Activated T-helper 9 cell treated with anti-CD3 and anti-CD28 coated beads, Interleukin-2, amount 50 U/mL, for 16 hours (primary cell): ENCODE measurements at places on chromosomes 7 and 10.

DNA sequence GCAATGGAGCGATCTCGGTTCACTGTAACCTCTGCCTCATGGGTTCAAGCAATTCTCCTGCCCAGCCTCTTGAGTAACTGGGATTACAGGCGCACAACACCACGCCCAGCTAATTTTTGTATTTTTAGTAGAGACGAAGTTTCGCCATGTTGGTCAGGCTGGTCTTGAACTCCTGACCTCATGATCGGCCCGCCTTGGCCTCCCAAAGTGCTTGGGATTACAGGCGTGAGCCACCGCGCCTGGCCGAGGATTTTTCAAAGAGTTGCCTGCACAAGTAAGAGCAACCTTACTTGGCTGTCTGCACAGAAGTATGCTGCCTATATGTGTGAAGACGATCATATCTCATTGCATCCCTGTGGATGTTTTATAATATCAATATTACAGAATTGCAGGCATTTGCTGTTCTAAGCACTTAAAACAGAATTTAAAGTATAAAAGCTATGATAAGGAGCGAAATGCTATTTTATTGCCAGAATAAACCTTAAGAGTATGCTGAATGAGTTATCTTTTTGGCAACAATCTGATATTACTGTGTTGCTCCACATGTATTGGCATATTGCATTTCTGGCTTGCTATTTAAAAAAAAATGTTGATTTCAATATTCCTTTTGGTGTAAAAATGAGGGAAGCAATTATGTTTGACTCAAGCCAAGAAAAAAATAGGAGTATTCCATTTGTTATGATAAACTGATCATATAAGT lies 379.4 kb upstream of the SEMA3D start:
- DNase-seq, result no peak

- DNase-seq, result no peak
Measured at GRCh38 chr10:35276889-35277288, 59.4 kb upstream of the CCNY start.

DNA sequence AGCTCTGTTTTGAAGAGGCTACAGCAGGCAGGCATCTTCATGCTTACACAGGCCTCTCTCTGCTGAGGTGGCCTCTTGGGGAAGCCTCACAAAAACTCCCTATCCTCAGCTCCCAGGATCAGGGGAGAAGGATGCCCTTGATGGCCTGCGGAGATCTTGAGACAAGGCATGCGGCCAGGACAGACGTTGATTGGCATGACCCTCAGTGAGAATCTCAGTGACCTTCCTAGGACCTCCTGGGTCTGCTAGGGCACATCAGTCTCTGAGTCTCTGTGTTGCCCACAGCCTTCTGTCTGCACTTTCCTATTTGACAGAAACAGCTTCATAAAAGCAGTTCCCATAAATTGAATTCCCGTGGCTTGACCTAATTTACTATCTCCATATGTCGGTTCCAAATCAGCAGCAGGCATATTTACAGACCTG lies 1005.8 kb upstream of the C7orf33 start:
- no peak for DNase-seq

DNA sequence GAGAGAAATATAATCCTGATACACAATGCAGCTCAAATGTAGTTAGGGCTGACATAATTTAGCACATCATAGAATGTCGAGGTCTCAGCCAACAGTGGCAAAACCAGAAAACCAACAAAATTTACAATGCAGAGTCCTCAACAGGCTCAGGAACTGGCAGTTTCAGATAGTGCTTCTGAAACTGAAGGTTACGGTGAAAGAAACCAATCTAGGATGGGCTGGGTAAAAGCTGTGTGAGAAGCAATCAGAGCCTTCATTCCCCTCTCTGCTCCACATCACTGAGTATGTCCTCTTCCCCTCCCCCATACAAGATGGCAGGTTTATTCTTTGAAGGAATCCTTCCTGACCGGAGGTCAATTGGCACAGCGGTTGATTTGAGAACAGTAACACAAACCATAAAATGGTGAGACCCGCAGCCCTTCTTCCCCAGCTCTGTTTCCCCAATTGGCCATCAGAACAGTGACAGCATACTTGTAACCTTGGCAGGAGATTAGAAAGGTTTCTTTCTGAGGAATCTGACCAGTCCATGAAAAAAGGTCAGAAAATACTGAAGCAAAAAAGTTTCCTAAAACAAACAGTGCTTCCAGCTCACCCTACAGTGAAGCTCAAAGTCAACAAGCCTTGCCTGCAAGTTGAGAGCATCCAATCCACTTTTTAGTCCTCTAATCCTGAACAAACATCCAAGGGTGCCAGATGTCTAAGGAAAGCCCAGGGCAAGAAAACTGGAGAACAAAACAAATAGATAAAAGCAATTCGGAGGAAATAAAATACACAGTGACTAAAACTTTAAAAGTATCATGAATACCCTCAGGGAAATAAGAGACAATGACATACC lies 53.9 kb upstream of the IL6 start:
- no peak for DNase-seq

DNA sequence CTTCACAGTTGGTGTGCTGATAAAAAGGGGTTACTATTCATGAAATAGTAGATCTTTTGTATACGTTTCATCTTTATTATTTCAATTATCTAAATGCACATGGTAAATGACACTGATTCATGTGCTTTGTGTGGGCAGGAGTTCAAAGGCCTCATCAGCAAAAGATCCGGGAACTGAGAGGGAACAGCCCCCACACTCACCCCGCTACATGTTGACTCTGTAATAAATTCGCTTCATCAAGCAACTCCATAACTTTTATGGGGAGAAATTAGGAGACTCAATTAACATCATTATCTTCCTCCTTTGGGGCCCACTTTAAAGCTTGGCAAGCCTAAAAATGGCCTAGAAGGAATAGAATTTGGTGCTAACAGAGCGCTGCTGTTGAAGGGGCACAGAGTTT lies 250.7 kb upstream of the BMPER start:
- no peak for DNase-seq

DNA sequence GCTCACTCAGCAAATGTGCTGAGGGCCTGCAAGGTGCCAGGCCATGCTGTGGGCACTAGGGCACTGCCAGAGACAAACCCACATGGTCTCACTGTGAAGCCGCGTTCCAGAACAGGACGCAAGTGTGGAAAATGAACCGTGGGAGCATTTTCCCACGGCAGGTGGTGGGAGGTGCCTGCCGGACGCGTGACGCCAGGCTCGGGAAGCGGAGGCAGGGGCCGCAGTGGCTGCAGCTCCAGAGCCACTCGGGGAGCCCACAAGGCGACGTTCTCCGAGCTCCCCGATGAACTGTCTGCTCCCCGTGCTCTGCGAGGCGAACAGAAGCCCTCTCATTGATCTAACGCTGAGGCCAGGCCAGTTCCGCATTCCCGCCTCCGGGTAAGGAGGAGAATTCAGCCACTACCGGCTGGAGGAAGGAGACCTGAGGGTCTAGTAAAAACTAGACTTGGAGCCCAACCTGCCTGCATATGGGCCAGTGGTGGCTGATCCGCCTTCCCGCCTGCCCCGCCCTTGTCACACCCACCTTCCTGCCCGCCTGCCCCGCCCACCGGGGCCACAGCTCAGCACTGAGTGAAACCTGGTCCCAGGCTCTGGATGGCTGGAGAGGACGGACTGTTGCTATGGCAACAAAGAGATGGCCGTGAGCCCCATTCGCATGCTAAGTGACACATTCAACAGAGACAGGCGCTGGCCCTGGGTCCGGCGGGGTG lies 13.1 kb downstream of the ADGRA1 start:
- DNase-seq, result no peak

DNA sequence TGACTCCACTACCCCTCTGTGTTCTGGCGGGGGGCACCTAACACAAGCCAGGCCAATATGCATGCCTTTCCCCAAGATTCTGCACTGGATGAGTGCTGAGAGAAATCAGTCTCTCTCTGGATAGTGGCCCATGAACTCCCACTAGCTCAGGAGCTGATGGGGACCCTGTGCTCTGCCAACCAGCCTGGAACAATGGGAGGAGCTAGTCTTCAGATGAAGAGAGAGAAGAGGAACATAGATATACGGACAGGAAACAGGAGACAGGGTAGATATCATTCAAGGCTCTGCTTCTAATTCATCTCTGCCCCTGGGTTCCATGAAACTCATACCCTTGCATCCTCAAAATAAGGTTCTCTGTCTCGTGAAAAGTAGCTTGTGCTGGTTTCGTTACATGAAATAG lies 27.9 kb upstream of the PLXNA4 start:
- no peak for DNase-seq

DNA sequence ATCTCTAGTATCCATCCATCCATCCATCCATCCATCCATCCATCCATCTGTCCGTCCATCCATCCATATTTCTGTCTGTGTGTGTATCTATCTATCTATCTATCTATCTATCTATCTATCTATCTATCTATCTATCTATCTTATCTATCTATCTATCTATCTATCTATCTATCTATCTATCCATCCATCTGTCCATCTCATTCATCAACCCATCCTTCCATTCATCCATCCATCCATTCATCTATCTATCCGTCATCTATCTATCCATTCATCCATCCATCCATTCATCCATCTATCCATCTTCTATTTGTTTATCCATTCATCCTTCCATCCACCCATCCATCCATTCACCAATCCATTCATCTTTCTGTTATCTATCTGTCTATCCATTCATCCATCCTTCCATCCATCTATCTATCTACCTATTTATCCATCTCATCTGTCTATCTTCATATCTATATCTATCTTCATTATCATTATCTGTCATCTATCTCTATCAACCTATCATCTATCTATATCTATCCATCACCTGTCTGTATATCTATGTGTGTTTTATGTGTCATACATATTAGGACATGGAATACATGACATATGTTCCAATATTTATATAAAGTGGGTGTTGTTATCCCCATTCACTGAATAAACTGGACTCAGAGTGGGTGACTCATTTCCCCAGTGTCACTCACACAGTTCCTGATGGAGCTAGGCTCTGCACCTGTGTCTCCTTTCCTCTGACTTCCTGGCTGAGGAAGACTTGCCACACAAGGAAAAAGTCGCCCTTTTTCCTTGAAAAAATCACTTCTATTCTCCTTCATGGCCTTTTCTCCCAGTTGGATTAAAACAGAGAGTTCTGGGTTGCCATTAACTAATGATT lies 200.1 kb downstream of the CCDC3 start:
- no peak for DNase-seq

DNA sequence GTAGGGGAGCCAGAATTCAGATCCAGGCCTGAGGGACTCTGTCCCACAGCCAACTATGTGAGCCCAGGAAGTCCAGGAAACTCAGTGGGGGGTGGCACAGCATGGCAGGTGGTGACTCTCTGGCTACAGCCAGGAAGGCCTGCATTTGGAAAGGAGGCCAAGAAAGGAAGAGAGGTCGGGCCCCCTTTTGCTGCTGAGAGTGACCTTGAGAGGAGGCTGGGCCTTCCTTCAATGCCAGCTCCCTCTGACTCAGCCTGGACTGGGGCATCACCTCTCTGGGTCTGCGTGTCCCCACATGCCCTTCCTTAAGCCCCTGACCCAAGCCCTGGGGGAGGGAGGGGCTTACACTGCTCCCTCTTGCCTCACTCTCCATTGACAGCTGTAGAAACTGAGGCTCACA lies 6.4 kb upstream of the MYL10 start:
- DNase-seq, result no peak

DNA sequence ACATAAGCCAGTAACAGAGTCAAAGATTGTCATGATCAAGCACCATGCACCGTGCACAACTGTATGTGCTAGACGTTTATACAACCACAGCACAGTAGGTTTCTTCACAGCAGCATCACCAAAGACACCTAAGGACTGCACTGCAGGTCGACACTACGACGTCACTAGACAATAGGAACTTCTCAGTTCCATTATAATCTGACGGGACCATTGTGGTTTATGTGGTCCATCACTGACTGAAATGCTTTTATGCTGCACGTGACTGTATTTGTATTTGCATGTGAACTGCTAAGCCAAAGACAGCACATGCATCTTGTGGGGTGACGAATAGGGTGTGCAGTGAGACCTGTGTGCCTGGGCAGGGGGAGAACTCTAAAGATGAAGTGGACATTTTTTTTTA lies 164.9 kb downstream of the PARD3 start:
- no peak for DNase-seq

- no peak for DNase-seq
Measured at GRCh38 chr7:88919478-88920131, 124.1 kb upstream of the TEX47 start.

DNA sequence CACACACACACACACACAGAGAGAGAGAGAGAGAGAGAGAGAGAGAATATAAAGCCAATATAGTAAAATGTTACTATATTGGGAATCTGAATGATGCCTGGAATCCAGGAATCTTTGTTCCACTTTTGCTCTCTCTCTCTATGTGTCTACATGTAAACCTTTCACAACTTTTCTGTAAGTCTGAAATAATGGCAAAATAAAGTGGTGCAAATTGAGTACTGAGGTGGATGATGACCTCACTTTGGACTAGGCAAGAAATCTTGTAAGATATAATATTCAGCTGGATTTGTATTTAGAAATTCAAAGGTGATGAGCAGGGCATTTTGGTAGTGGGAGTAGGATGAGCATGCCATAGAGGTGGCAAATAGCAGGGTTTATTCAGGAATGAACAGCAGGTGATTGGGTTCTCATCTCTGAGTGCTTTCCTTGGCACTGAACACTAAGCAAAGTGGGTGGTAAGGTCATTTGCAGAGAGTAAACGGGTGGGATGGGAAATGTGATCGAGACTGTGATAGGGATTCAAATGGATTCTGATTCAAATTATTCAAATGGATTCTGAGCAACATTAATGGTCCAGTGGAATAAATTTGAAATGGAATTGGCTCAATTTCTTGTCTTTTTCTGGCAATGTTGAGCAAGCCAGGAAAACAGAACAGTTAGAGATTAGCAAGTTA lies 9.7 kb upstream of the ANLN start:
- no peak for DNase-seq

GRCh38 chr10:133283931-133284330 lies 7.3 kb upstream of the ADAM8 start:
- no peak for DNase-seq

DNA sequence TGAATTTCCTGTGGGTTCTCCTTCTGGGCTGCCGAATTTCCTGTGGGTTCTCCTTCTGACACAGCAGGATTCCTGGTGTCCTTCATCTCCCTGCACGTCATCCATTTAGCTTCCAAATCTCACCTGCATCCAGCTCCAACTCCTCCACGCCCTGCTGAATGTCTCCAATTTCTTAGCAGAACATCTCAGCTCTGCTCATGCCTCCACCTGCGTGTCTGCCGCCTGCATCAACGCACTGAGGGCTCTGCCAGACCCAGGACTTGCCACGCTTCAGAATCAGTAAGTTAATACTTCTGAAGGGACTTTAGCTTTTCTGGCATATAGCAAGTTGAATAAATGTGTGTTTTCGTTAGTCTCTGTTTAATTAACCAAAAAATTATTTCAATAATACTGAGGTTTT lies 31.1 kb upstream of the VIPR2 start:
- no peak for DNase-seq

GRCh38 chr10:66717231-66717981 lies 208.4 kb upstream of the LRRTM3 start:
- DNase-seq, result no peak

GRCh38 chr7:81003326-81003725 lies 84.5 kb upstream of the SEMA3C start:
- no peak for DNase-seq

GRCh38 chr7:95687759-95688343 lies 84.5 kb upstream of the DYNC1I1 start:
- DNase-seq, result no peak
